ENCODE measurements at places on chromosomes 12 and 14.

DNA sequence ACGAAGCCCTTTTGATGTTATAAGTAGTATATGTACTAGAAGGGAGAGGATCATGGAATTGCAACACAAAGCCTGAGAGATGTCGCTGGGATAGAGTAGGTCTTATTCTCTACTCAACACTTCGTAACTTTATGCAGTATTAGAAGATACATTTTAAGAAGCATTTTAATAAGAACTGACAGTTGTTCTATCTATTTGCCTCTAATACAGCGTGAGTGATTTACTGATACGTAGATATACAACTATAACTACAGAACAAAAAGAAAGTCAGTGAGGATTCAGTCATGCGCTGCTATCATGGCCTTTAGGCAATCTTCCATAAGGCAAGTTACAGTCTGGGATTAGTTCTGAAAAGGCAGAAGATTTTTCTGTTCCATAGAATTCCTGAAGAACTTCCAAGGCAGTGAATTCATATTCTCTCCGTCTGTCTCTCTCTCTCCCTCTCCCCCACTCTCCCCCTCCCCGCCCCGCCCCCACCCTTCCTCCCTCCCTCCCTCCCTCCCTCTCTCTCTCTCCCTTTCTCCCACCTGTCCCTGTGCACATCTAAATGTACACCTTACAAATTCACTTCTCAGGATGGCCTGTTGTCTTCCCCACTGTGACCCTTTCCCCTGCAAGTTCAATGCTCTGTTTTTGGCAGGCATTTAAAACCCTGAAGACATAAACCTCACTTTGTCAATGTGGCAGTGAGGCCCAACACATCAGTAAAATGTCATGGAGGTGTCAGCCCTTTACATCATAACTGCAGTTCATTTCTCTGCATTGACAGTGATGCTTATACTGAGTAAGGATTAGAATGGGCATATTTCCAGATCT lies 470.6 kb downstream of the EGLN3 start:
- no peak for DNase-seq

- no peak for DNase-seq
Observed at GRCh38 chr12:84954415-84954814, 41.8 kb upstream of the SLC6A15 start.

GRCh38 chr12:25194722-25195055 lies 271 bp downstream of the DNAI7 start:
- DNase-seq = no peak

GRCh38 chr12:101838628-101839323 lies 8.0 kb upstream of the GNPTAB start:
- no peak for DNase-seq

- DNase-seq = no peak
Observed at GRCh38 chr12:31023271-31023724, 50.4 kb upstream of the DDX11 start.

GRCh38 chr12:124747426-124748161 lies 116.1 kb downstream of the SCARB1 start:
- DNase-seq = no peak

DNA sequence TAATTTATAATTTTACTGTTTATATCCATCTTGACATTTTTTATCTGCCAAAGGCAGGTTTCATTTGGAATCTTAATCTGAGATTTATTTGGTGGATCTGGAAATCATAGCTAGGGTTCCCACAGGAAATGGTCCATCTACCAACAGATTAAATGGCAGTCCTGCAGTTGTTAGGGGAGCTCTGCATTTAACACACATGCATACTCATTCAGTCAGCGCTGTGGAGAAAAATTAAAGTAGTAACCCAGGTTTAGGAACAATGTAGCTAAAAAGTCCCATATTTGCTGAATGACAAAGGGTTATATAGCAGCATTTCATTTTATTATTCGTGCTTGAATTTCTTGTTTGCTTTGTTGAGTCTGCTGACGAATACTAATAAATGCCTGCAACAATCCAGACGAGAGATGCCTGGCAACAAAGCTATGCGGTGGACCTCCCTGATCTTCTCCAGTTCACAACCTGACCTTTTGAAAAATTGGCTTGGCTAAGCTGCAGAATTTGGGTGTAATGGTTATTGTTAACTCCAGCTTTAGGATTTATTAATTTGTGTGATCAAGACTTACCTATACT lies 59.8 kb downstream of the MIPOL1 start:
- DNase-seq = no peak

- no peak for DNase-seq
Observed at GRCh38 chr12:46384451-46385309, 12.1 kb upstream of the SLC38A2 start.

DNA sequence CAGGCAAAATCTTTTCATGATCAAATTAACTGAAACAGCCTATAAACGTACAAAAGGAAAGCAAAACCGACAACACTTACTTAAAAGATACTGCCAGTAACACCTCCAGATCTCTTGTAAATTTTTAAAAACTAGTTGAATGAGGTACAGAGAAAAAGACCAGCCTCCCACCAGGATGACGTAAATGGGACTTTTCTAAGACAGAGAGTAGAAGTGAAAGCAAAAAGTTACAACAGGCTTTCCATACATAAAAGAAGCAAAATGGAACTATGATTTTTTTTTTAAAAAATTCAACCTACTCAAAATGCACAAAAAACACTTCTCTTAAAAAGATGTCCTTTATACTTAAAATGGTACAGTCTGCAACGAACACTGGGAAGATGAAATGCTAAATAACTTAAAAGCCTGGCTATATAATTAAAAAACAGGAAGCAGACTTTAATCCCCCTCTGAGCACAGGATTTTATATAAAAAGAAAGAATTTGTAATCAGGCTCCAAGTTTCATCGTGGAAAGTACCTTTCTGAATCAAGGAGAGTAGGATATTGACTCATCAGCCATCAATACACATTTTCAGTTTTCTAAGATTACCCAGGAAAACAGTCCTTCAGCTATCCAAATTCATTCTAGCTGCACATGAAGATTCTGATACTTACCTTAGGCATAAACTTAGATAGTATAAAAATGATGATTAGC lies 14.2 kb upstream of the MYO1A start:
- no peak for DNase-seq

All from NCI-H2029 treated with DMSO at 0.1 percent for 48 hours (cell line).